ENCODE measurements at places on chromosomes 6 and 20.

- peak; percentile 85 for DNase-seq
Measured at GRCh38 chr6:63598049-63599036, 26.1 kb downstream of the LOC128125822 start.

- no peak for DNase-seq
Measured at GRCh38 chr6:63114610-63115211, 96.6 kb upstream of the FKBP1C start.

DNA sequence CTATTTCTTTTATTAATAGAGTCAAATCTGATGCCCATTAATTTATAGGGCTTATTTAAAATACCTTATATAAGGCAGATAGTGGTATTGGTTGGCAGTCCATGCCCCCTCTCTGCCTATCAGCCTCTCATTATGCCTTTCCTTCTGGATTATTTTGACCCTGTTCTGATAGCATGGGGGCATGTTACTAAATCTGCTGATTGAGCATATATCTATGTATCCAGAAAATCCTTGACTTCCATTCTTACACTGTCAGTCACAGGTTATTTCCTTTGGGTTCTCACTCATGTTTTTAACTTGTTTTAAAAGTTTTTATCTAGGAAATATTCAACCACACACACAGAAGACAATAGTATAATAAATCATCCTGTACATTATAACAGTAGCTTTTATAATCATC, 1184.9 kb downstream of the HACE1 start:
- DNase-seq = no peak

GRCh38 chr6:84399003-84399402, 171.6 kb upstream of the CEP162 start:
- DNase-seq = no peak

DNA sequence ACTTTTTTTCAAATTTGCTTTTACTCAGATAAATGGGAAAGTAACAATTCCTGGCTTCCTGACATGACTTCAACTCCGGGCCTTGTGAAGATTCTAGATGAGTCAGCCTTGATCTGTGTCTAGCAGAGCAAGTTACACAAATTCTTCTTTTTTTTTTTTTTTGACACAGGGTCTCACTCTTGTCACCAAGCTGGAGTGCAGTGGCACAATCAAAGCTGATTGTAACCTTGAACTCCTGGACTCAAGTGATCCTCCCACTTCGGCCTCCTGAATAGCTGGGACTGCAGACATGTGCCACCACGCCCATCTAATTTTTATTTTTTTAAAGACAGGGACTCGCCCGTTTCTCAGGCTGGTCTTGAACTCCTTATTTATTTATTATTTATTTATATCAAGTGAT, 7.3 kb upstream of the ARHGAP18 start:
- peak; percentile 46 for DNase-seq
